ENCODE measurements at places on chromosomes 2 and 18.

GRCh38 chr2:128473175-128474035 lies 154.7 kb upstream of the HS6ST1 start:
- DNase-seq, result no peak

GRCh38 chr2:129297430-129297829 lies 682.0 kb upstream of the RAB6C start:
- no peak for DNase-seq

DNA sequence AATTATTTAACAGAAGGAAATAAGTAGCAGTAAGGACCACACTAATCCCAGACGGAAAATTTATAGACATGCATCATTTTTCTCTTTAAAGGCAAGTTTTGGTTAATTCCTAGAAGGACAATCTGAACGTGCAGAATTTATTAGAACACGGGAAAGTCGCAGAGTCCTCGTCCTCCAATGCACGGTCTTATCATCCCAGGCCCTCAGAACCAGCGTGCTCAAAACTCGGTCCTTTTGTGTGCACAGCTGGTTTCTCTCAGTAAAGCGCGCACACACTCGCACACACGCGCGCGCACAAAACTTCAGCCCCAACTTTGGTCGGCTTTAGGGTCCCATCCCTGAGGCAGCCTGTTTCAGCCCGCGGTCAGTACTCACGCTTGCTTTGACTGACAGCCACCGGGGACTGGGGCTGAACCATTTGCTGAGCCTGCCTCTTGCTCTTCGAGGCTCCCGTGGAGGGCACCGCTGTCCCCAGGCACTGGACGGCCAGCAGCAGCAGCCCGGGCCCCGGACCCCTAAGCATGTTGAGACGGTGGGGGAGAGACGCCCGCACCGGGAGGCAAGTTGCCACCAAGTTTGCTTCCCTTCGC lies 493 bp downstream of the FN1 start:
- no peak for DNase-seq

GRCh38 chr2:203549406-203549805 lies 14.3 kb upstream of the RAPH1 start:
- DNase-seq, result no peak

- DNase-seq, result no peak
Measured at GRCh38 chr2:14773696-14774095, 141.2 kb downstream of the LRATD1 start.

All from stimulated activated CD4-positive, alpha-beta T cell treated with anti-CD3 and anti-CD28 coated beads, Interleukin-1b, Interleukin-23, amount 100 ng/mL, for 1 hour (primary cell).